ENCODE measurements at places on chromosomes 4 and X. TPM values are rescaled to one million over a fixed set of nuclear protein-coding genes. Genes with fewer than 3 reads are reported as not detected.

The SYTL4 gene
- 9.4 TPM for total RNA-seq

The TREX2 gene
- 0.72 TPM for total RNA-seq

The CSAG2 gene
- not detected for total RNA-seq

The POU4F2 gene
- 5.3 TPM for total RNA-seq

The POF1B gene
- 9.9 TPM for total RNA-seq

The TENM3 gene
- 65.5 TPM for total RNA-seq

The CPLX1 gene
- not detected for total RNA-seq

The EFHC2 gene
- total RNA-seq, result 0.48 TPM

The GAGE12H gene
- not detected for total RNA-seq

The PDZD4 gene
- 7.7 TPM for total RNA-seq

The TCEAL9 gene
- total RNA-seq, result 104 TPM

The PLAC8 gene
- 0.72 TPM for total RNA-seq

The MAGEA2B gene
- not detected for total RNA-seq

The F8A3 gene
- total RNA-seq, result not detected

The HTR2C gene
- total RNA-seq, result not detected

The GUCY1A1 gene
- 252 TPM for total RNA-seq

The PASD1 gene
- total RNA-seq, result 0.48 TPM

The DACH2 gene
- 4.8 TPM for total RNA-seq

The PGK1 gene
- 203 TPM for total RNA-seq

The TMPRSS11D gene
- 16.6 TPM for total RNA-seq

The FRMPD4 gene
- 4.6 TPM for total RNA-seq

The GRIA3 gene
- total RNA-seq, result 7.9 TPM

The PNMA6A gene
- 1.2 TPM for total RNA-seq

The XAGE1A gene
- total RNA-seq, result not detected

The KCND1 gene
- total RNA-seq, result 1.2 TPM

The MAOA gene
- 12.5 TPM for total RNA-seq

The SMIM43 gene
- total RNA-seq, result 2.2 TPM

The TLR3 gene
- 5.1 TPM for total RNA-seq

The GABRB1 gene
- not detected for total RNA-seq

The FTSJ1 gene
- total RNA-seq, result 27.7 TPM

The PITX2 gene
- total RNA-seq, result 182 TPM

The SORBS2 gene
- 354 TPM for total RNA-seq

Measured in umbilical cord (tissue), 2 donors.